ENCODE measurements at places on chromosomes 7 and 10.

GRCh38 chr10:56222237-56222636 lies 138.8 kb downstream of the ZWINT start:
- no peak for DNase-seq

- no peak for DNase-seq
Measured at GRCh38 chr7:52151559-52151958, 835.0 kb upstream of the COBL start.

GRCh38 chr7:63900394-63901203 lies 98.0 kb upstream of the ZNF722 start:
- DNase-seq, result peak; percentile 94

DNA sequence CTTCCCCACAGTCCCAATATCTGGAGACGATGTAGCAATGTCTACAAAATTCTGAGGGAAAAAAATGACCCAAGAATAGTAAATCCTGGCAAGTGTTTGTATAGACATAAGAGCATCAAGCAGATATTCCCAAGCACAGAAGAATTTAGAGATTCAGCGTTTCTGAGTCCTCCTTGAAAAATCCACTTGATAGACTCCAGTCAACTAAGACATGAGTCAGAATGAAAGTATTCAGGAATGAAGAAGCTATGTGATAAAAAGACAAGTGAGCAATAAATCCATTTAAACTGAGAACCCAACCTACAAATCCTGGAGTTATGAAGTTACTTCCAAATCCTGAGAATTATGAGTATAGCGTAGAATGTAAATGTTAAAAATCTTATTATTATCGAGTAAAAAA lies 86.1 kb upstream of the NPY start:
- no peak for DNase-seq

DNA sequence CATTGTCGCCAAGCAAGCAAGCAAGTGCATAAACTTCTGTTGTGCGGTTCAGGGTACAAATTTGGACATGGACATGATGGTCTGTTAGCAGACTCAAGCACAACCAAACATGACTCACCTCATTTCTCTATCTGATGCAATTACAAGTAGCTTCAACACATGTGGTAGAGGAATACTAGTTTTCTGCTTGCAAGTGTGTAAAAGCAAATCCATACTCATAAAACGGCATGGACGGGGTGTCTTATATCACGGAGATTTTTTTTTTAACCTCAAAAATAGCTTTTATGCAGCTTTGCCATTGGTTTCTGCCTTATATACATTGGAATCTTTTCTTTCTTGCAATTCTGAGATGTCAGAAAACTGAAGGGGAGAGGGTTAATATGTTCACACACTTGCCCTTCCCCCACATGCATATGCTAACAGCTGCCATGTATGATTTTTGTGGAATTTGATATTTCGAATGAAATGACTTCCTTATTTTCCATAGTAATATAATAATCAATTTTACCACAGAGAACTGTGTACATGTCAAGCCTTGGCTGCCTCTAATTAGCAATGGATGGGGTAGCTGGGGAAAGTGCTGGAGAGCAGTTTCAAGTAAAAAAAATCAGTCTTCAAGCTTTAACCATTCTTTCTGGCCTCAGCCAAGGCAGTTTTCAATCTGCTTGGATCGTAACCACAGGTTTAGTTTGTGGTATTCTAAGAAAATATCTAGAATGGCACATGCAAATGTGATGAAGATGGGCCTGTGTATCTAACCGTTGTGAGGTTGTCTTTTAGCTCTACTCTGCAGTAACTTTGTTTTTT lies 106.0 kb upstream of the PDCD4 start:
- no peak for DNase-seq

DNA sequence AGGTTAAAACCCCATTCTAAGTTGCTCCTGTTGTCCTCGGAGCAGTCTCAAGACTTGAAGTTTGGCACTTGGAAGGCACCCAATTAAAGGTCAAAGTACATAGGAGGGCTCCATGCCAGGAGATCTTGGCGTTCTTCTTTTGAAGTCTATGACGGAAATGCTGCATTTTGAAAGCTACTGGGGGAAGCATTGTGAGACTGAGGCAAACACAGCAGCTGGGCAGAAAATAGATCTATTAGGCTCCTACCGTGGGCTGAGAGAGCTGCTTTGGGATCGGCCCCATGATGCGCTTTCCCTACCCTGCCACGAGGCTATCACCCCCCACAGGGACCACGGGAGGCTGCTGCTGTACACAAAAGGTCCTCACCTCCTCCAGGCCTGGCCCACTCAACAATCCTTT lies 20.0 kb downstream of the KIAA1549 start:
- DNase-seq, result no peak

DNA sequence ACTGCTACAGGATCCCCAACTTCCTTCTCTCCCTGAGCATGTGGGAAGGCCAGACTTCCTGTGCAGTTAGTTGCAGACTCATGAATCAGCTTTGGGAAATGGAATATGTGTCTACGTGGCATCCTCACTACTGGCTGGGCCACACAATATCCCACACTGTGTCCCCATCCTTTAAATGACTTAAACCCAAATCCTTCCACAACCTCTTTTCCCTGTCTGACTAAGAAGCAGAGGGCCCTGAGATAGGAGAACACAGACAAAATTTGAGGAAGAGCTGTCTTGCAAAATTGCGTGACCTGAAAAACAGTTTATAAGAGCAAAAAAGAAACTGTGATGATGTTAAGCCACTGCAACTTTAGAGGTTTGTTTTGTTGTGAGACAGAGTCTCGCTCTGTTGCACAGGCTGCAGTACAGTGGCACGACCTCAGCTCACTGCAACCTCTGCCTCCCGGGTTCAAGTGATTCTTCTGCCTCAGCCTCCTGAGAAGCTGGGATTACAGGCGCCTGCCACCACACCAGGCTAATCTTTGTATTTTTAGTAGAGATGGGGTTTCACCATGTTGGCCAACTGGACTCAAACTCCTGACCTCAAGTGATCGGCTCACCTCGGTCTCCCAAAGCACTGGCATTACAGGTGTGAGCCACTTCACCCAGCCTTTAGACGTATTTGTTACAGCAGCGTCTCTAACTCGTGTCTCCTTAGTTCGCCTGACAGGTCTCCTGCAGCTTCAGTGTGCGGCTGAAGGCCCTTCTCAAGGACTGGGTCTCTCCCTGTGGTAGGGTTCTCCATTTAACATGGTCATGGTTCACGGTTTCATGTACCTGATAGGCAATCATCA lies 46.9 kb upstream of the SFMBT2 start:
- DNase-seq, result no peak

DNA sequence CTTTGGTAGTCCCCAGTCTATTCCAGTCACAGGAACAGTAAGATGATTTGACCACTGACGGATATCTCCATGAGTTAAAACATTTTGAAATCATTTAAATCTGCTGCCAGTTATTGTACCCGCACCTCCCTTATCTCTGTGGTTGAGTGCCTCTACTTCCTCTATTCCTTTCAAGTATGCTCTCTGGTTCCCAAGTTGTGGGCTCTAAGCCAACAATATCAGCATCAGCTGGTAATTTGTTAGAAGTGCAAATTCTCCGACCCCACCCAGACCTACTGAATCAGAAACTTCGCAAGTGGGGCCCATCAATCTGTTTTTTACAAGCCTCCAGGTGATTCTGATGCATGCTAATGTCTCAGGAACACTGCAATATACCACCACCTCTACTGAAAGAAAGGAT lies 235.5 kb downstream of the CCSER2 start:
- no peak for DNase-seq

DNA sequence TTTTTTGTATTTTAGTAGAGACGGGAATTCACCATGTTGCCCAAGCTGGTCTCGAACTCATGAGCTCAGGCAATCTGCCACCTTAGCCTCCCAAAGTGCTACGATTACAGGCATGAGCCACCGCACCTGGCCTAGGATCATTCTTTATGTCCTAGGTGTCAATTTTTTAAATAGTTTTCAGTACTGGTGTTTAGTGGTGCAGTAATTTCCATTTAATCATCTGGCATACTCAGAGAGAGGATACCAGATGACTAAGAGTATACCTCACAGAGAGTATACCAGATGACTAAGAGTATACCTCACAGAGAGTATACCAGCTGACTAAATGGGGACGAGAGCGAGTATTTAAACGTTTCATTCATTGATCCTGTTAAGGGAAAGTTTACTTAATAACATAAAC lies 37.3 kb upstream of the TMEM248 start:
- no peak for DNase-seq

GRCh38 chr7:148403466-148403993 lies 187.0 kb upstream of the C7orf33 start:
- no peak for DNase-seq

DNA sequence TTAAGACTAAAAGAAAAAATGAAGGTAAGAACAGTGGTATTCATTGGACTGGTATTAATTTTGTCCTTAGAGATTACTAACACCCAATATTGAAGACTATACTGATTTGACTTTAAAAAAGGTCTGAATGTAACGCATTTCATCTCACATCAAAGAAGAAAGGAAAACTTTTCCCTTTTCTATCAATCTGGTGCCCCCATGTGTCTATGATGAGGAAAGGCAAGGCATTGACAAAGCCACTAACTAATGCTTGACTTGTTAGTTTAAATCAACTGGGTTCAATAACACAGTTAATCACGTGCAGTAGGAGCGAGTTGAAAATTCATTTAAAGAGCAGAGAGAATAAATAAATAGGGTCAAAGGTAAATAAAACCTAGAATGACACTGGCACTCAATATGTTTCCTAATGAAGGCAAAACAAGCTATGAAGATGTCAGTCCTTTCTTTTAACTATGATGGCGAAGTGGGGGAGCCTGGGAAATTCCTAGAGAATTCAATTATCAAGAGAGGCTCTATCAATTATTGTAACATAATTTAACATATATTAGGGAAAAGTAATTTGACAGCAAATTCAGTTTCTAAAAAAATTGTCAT lies 180.9 kb downstream of the ANK3 start:
- no peak for DNase-seq

GRCh38 chr7:16531707-16532106 lies 5.1 kb downstream of the LRRC72 start:
- DNase-seq, result no peak

DNA sequence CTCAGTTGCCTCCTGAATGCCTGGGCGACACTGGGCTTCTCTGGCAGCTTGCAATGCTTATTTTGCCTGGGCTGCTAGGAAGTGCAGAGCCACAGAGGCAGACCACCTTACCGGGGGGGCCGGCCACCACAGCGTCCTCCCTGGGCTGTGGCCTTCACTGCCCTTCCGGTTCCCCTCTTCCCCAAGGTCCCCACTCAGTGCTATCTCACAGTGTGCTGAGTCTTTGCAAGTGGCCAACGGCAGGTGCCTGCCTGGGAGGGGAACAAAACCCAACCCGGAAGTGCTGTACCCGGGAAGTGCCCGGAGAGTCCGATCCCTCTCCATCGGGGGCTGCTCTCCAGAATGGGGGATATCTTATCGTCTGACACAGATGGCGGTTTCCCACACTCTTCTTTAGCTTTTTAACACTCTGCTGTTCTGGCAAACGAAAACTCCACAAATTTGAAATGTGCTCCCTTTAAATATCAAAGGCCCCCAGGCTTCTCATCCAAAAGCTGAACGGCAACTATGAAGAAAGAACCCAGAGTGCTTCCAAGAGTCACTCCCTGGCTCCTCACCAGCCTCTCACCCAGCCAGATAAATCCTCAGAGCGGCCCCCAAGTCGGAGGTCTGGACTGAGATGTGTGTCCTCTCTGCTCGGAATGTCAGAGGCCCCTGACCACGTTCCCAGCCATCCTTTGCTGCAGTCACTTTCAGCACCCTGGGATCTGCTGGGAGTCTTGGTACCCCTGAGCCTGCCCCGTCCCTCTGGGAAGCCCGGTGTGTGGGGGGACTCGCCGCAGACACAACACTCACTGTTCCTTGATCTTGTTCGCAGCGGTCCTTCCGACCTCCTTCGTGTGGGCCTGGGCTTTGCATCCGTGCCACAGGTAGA lies 165.1 kb downstream of the SVIL start:
- no peak for DNase-seq

- DNase-seq, result peak; percentile 36
Measured at GRCh38 chr10:21173802-21174714, 276.9 kb upstream of the NEBL start.

GRCh38 chr10:26944261-26944882 lies 83.6 kb upstream of the ABI1 start:
- DNase-seq, result no peak

- no peak for DNase-seq
Measured at GRCh38 chr10:90992462-90992861, 71.6 kb upstream of the ANKRD1 start.

DNA sequence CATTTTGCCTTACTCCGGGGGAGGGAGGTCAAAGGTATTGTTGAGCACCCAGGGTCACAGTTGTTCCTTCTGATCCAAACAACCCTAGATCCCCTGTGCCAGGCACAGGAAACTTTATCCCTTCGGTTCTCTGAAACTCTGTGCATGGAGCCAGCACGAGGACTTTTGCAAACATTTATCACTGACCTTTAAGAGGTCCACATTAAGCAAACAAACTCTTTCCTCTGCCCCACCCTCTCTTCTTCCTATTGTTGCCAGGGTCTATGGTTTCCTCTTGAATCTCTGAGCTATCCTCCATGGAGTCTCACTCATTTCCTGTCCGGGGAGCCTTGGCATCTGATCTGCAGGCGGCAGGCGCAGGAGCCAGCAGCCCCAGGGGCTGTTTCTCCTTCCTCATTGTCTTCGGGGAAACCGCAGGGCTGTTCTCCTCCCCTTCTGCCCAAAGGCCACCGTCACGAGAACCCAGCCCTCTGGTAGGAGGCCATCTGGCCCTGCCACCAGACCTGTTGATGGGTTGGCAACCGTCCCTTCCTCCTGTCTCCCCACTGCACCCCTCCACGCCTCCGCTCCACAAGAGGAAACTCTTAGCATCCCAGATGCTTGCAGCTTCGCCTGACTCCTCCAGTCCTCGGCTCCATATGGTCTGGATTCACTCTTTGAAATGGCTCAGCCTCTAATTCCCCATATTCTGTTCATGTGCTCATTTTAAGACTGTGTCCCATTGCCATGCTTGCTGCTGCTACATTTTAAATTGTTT lies 327.3 kb upstream of the NRP1 start:
- DNase-seq, result no peak

DNA sequence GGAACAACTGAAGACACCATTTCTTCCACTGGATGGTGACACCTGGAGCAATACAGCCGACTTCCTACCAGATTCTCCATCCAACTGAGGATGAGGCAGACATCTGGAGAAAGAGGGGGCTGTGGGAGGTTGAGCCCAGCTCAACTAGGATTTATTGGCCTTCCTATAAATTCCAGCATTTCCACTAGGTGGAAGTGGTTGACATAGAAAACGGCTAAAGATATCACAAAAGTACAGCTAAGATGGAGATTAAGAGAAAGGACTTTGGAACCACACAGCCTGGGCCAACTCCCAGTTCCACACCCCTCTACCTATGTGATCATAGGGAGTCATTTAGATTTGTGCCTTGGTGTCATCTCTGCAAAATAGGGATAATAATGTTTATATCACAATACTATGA lies 61.3 kb upstream of the CAV2 start:
- DNase-seq, result no peak

Measured in stimulated activated CD4-positive, alpha-beta T cell treated with anti-CD3 and anti-CD28 coated beads, Interleukin-4, amount 100 ng/mL, for 4 hours (primary cell).